Activated CD8-positive, alpha-beta memory T cell treated with anti-CD3 and anti-CD28 coated beads for 1 hour (primary cell): ENCODE measurements at places on chromosomes 2 and 18.

DNA sequence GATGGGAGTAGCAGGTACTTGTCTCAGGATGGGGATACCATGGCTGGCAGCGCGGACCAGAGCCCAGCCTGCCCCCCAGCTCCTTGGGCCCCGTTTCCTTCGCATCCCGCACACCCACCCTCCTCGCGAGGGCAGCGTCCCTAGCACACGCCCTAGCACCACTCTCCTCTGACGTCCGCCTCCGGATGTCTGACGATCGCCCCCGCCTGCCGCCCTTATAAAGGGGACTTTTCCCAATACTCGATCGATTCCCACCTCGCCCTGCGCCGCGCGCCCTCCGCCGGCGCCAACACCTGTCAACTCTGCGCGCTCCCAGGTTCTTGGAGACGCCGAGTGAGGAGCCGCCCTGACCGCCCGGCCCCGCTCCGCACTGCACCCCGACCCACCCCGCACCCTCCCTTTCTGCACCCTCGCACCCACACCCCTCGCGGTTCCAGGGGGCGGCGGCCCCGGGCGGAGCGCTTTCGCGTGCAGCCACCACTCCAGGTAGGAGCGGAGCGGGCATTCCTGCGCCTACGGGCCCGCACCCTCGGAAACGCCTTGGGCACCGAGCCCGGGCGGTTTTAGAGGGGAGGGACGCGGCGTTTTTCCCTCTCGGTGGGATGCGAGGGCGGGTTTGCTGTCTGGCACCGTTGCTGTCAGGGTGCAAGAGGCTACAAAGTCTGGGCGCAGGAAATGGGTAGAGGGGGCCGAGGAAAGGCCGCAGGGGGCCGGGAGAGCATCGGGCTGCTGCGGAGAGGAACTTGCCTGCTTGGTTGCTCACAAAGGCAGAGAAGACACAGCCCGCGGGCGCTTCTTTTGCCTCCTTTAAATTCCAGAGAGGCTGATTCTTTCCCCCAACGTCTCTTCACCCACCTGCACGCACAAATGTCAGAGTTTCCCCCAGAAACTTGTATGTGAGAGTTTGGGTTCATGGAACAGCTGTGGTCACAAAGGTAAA lies at the start of gene SLC5A7:
Gene SLC5A7 (plus strand): TSS at position 247 of the 940 bp plus-strand sequence. CDS start 1,632 bp downstream, outside the sequence.
- DNase-seq: no peak

- DNase-seq: no peak
Measured at GRCh38 chr18:79560042-79560860, 119.4 kb upstream of the CTDP1 start.

- no peak for DNase-seq
Measured at GRCh38 chr2:201955702-201956141, 77.9 kb upstream of the FZD7 start.

- no peak for DNase-seq
Measured at GRCh38 chr2:130736487-130736886, 7.6 kb downstream of the GPR148 start.

DNA sequence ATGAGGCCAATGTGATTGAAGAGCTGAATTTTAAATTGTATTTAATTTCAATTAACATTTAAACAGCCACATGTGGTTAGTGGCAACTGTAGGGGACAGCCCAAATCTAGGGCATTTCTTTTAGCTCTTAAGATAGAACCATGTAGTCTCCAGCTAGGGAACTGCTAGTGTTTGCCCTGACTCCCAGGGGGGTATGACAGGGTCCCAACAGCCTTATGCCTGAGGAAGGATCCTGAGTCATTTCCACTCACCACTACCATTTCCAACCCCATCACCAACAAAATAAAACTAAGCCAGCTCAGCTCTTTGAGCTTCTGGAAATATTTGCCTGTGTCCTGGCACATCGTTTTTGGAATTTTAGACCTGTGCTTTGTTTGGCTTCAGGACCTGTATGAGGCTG lies 13.7 kb upstream of the GMCL1 start:
- no peak for DNase-seq

GRCh38 chr18:59715966-59716369 lies 18.7 kb upstream of the CCBE1 start:
- no peak for DNase-seq

DNA sequence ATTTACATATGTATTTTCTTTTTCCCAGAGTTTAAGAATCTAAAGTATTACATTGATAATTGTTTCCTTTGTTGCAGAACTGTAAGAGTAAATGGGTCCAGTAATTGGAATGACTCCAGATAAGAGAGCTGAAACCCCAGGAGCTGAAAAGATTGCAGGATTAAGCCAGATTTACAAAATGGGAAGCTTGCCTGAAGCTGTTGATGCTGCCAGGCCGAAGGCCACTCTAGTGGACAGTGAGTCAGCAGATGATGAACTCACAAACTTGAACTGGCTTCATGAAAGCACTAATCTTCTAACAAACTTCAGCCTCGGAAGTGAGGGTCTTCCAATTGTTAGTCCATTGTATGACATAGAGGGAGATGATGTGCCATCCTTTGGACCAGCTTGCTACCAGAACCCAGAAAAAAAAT lies 183.8 kb upstream of the STON1 start:
- DNase-seq: no peak

- no peak for DNase-seq
Measured at GRCh38 chr2:106272216-106272807, 78.2 kb upstream of the UXS1 start.

GRCh38 chr2:127161176-127162136 lies 54.5 kb upstream of the BIN1 start:
- no peak for DNase-seq

GRCh38 chr2:132448771-132449170 lies 32.2 kb downstream of the GPR39 start:
- DNase-seq: no peak

DNA sequence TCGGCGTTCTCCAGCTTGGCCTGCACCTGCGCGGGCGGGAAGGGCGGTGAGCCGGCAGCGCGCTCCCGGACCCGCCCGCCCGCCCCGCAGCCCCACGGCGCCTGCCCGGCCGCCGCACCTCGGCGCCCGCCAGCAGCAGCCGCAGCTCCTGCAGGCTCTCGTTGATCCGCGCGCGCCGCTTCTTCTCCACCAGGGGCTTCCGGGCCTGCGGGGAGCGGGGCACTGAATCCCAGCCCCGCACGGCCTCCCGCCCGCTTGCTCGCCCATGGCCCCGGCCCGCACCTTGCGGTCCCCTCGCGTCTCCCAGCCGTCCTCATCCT lies 335 bp downstream of the HES6 start:
- DNase-seq: no peak

GRCh38 chr2:36477315-36477714 lies 120.7 kb downstream of the FEZ2 start:
- DNase-seq: no peak
